ENCODE measurements at places on chromosomes 16 and 17.

GRCh38 chr16:74451951-74452758 lies 30.9 kb upstream of the CLEC18B start:
- no peak for DNase-seq

GRCh38 chr17:58626905-58627304 lies 64.9 kb downstream of the TEX14 start:
- DNase-seq = no peak

GRCh38 chr17:64259922-64260321 lies 3.1 kb downstream of the TEX2 start:
- no peak for DNase-seq

DNA sequence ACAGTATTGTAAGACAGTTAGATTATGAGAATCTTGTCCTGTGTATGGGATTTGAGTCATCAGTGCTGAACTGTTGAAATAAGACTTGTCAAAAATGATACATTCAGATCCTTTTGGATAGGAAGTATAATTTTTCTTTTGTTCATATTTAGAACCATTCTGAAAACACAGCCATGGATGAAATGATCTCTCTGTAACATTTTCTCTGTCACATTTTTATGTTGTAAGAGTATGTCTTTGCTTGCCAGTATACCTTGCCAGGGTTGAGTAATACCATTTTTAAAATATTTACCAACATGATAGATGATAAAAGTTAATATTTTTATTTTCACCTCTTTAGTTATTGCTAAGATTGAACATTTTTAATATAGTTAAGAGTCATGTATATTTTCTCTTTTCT lies 45.0 kb downstream of the NSRP1 start:
- no peak for DNase-seq

DNA sequence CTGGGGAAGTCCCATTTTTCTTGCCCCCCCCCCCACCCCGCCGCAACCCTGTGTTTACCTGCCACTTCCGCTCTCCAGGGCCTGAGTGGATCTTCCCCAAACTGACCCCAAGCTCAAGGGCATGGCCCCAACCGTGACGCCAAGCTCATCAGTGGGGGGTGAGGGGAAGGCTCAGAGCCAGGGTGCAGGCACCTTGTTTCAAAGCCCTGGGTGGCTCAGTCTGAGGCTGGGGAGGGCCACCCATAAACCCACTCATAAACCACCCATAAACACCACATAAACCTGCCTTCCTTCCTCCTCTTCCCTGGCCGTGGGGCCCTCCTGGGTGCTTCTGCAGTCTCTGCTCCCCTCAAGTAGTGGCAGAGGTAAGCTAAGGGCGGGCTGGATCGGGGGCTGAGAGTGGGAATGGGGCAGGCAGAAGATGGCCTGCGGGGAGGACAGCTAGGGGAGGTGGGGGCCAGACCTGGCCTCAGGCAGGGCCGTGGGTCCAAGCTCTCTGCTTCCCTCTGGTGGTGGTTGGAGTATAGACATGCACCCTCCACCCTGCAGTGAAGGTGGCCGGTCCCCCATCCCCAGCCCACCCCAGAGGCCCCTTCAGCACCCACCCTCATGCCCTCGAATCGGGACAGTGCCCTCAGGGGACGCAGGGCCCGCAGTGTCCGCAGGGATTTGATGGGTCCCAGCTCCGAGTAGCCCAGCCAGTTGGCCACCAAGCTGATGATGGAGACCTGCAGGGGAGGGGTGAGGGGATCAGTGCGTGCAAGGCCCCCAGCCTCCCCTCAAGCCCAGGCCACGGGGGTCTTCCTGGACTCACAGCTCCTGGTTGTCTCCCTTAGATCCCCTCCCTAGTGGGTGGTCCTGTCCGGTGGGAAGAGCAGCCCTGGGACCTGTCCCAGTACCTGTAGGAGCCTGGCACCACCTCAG lies 14.6 kb upstream of the CD79B start:
- DNase-seq = no peak

DNA sequence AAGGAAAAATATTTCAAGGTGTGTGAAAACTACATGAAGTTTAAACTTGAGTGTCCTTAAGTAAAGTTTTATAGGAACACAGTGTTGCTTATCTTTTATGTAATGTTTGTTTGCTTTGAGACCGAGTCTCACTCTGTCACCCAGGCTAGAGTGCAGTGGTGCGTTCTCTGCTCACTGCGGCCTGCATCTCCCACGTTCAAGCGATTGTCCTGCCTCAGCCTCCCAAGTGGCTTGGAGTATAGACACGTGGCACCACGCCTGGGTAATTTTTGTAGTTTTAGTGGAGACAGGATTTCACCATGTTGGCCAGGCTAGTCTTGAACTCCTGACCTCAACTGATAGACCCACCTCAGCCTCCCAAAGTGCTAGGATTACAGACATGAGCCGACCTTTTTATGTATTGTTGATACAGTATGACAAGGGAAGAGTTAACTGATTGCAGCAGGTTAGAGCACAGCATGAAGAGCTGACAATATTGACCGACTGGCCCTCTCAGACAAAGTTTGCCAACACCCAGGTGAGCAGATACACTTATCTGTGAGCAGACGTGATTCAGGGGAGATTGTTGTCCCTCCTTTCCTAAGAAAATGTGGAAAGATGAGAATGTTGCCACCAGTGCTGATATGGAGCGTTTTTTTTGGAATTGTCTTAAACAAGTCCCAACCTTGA lies 373.7 kb downstream of the WWOX start:
- DNase-seq = no peak

- DNase-seq = no peak
These were observed 33.3 kb downstream of the PECAM1 start for GRCh38 chr17:64357191-64357981.

- no peak for DNase-seq
These were observed 257 bp downstream of the SNAI3 start for GRCh38 chr16:88686062-88686438.

DNA sequence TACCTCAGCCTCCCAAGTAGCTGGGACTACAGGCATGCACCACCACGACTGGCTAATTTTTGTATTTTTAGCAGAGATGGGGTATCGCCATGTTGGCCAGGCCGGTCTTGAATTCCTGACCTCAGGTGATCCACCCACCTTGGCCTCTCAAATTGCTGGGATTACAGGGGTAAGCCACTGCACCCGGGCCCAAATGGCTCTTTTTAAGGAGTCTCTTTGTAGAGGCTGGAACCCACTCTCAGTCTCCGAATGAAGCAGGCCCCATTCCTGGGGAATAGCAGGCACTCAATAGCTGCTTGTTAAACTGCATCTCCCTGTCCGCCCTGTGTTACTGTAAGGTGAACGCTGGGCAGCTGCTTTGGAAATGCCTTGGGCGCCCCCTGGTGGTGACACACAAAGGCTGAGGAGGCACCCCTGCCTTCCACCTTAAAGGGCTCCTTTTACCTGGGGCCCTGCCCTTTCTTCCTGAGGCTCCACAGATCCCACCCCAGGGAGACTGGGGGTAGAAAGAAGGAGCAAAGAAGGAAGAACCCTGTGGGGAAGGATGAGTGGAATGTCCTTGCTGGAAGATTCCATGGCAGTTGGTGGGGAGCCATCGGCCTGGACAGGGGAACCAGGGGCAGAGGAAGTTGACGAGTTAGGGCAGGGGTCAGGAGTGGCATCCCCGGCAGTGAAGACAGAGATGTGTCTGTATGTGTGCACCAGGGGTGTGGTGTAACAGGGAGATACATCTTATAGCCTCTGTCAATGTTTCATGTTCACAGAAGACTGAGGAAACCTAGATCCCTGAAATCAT lies 6.1 kb upstream of the SP2 start:
- DNase-seq = peak; percentile 41

DNA sequence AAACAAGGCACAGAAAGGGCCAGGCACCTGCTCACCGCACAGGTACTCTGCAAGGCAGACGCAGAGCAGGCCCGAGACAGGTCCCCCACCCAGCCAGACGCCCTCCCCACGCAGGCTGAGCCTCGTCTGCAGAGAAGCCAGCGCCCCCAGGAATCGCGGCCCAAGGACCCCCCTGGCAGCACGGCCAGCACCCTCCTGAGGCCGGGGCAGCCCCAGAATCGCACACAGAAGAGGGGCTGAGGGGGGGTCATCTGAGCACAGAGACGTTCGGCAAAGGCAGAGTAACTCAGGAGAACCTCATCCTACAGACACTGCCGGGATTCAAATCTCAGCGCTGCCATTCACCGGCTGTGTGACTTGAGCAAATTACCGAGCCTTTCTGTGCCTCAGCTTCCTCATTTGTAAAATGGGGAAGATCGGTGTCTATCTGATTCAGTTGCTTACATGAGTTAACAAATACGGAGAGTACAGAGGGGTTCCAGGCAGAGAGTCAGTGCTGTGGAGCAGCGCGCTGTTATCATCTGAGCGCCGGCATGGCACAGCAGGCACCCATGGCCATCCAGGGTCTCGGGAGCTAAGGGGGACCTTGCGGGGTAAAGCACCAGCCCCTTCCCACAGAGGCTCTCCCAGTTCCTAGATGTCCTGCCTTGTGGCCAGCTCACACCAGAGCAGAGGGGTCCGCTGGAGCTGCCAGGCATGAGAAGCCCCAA lies 10.4 kb downstream of the EMC6 start:
- no peak for DNase-seq

DNA sequence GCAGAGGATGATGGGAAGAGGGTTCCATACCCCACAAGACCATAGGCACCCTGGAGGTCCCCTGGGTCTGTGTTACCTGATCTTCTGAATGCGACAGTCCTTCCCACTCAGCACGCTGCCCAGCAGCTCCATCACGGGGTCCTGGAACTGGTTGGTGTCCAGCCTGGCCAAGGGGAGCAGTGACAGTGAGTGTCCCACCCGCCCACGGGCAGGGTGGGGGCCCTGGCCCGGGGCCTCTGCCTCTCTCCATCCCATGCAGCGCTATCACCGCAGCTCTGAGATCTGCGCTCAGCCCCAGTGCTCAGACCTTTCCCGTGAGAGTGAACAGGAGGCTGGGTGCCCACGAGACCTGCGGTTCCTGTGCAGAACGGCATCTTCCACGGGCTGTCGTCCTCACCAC lies 15.6 kb downstream of the NLRC3 start:
- DNase-seq = no peak

- DNase-seq = no peak
These were observed 352.4 kb downstream of the C16orf95 start for GRCh38 chr16:86964796-86965241.

- no peak for DNase-seq
These were observed 966 bp downstream of the SLFN14 start for GRCh38 chr17:35559495-35560210.

DNA sequence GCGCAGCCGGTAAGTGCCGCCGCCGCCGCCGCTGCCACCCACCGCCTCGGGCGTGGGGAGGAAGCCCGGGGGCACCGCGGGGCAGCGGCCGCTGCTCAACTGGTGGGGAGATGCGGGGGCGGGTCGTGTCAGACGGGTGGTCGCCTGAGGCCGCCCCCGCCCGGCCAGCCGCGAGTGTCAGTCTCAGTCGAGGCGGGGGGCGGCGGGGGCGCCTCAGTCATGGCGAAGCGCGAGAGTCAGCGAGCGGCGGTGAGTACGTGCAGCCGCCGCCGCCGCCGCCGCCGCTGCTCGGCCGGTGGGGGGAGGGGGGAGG lies 76.2 kb downstream of the CHD9 start:
- no peak for DNase-seq

DNA sequence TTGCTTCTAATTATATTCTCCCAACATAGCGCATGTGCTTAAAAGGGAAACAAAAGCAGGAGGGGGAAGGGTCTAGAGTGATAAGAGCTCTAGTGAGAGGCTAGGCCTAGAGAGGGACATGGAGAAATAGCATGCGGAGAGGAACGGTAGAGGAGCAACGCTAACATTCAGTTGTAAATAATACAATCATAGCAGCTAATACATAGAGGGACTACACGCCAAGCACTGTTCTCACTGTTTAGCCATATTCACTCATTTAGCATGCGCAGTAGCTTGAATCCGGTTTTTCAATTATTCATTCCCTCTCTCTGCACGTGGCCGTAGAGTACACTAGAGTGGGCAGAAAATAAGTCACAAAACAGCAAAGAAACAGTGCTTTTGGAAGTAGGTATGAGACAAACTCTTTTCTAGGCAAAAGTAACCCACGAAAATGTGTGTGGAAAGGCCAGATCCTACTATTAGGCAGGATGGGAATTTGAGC lies 1.7 kb upstream of the ALOX12 start:
- DNase-seq = no peak

DNA sequence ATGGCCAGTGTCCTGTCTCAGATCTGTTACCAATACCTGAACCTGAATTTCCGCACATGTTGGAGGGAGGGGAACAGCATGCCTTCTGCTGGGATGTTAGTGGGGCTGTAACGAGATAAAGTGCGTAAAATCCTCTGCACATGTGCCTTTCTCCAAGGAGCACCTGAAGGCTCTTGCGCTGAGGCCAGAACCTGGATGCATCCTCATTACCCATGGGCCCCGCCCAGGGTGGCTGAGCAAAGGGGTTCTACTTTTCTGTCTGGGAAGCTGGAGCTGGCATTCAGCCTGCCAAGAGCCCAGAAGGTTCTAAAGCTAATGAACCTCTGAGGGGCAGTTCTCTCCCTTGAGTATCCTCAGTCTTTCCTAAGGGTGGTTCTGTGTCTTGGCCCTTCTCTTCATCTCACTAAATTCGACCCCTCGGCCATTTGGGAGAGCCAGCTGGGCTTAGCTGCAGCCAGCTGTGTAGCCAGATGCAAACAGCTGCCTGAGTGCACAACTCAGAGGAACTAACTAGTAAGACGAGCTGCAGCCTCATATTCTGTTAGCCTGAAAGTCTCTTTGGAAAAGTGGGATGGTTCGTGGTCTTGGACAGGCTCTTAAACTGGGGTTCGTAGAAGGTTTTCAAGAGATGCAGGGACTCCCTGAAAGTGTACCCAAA lies 2.5 kb downstream of the ITGA3 start:
- DNase-seq = no peak

DNA sequence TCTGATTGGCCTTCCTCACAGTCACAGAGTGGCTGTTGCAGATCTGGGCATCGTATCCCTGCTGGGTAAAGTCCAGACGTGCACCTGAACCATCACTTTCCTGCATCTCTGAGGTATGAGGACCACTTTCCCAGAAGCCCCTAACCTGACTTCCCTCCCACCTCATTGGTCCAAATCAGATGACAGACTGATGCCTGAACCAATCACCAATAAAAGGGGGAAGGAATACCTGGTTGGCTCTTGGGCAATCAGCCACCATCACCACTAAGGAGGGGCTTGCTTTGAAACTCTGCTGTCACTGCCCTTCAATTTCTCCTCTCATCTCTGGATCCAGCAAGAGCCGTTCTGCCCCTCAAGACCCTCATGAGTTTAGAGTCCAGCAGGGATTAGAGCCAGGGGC lies 13.6 kb upstream of the WFDC1 start:
- peak; percentile 21 for DNase-seq

- DNase-seq = no peak
These were observed 84.5 kb downstream of the MRM3 start for GRCh38 chr17:866568-867103.

All from GM12864 (cell line).